ENCODE measurements at places on chromosomes 11 and 22.

GRCh38 chr22:28132466-28132865 lies 213.4 kb upstream of the PITPNB start:
- no peak for DNase-seq

DNA sequence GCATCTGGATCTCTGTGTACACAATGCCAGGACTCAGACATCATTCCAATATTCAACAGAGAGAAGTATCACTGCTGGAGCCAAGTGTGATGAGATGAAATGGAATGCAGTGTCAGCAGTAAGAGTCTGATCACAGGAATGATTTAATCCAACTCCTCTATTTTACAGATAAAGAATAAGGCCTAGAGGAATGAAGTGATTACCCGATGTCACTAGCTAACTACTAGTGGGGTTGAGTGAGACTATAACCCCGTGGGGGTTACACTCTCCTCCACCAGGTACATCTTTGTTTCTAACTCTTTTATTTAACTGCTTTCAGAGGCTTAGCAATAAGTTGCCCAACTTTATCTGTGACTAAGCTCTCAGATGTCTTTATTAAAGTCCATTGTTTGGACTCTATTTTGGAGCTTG lies 94.2 kb upstream of the FAT3 start:
- DNase-seq = no peak

- DNase-seq = no peak
Observed at GRCh38 chr11:74775762-74776161, 27.1 kb downstream of the RNF169 start.

- DNase-seq = no peak
Observed at GRCh38 chr11:63227521-63228107, 15.8 kb downstream of the SLC22A25 start.

DNA sequence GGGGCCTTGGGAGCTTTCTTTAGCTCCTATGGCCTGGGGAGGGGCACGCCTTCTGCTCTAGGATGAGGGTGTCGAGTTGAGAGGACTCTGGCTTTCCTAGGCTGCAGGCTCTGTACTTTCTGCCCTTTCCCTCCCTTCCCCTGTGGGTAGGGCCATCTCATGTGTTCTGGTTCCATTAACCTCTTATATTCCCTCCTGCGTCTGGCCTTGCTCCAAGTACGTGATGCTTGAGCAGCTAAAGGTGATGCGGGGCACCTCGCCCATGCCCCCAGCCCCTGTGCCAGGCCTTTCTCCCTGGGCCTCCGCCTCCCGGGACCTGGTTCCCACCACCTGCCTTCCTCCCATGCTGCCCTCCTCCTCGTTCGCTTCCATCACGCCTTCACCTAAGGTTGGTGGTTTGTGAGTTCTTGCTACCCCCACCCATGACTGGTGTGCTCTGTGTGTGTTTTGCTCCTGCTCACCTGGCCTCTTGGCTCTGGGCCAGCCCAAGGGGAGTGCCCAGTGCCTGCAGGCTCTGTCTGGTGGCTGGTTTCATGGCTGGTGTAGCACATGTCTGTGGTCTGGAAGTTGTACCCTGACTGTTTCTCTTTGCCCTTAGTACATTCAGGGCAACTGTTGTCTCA lies 34.1 kb downstream of the PHLDB1 start:
- DNase-seq = no peak

DNA sequence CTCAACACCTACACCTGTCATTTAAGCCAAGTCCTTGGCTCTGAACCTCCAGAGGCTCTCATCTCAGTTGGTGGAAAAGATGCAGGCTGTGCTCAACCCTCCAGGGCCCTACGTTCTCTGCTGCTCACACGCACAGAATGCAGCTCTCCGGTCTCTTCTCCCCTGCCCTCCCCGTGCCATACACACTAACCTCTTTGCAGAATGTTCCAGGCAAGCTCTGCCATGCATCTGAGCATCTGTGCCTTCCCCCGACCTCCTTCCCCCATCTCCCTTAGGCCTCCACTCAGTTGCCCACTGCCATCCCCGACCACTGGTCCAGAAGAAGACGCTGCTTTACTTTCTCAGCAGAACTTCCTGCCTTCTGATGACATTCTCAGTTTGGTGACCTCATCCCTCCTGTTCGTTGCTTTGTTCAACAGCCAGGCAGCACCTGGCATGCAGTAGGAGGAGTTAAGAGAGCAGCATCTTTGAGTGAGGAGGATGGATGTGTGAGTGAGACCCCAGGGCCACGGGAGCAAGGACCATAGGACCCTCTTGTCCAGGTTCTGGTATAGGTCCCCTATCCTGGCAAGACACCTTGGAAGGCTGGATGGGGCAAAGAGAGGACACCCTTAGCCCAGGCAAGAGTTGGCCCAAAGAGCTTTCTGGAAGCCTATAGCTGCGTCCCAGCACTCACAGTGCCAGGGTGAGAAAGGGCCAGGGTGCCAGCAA lies 598.0 kb downstream of the BRD1 start:
- DNase-seq = no peak

Measured in HEK293T (cell line).